PC-9 (cell line): ENCODE measurements at places on chromosomes 12 and 14. TPM values are rescaled to one million over a fixed set of nuclear protein-coding genes. Genes with fewer than 3 reads are reported as not detected.

DNA sequence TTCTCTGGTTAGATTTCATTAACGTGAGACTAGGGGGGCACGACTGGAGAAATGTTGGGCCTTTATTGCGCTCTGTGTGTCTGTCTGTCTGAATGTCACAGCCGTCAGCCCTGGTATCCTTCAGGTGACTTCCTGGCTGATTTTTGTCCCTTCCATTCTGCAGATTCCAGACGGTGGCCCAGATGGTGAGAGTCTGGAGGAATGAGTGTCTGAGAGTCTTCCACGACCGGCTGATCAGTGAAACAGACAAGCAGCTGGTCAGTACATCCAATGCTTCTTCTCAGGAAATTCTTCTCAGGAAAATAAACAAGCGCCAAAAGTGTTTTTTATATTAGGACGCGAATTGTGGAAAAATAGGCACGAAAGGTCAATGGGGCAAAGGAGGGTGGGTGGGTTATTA, 93.5 kb downstream of the CCDC92 start:
- DNase-seq: no peak

DNA sequence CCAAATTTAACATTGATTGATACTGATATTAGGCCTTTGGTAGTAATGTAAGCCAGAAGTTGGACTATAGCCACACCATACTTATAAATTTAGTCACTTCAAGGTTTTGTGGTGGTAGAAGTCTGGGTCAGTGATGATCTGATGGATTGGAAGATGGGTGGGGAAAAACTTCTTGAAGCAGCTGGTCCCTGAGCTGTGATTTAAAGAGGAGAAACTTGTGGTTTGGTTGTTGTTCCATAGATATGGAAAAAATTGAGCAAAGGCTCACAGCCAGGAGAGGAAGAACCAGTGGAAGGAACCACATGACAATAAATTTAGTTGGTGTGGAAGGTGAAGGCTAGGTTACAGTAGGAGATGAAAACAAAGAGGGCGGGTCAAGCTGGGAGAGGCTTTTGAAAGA, 26.1 kb downstream of the PTHLH start:
- DNase-seq: no peak

GRCh38 chr12:116882742-116883141, 1.5 kb upstream of the HRK start:
- DNase-seq: no peak

DNA sequence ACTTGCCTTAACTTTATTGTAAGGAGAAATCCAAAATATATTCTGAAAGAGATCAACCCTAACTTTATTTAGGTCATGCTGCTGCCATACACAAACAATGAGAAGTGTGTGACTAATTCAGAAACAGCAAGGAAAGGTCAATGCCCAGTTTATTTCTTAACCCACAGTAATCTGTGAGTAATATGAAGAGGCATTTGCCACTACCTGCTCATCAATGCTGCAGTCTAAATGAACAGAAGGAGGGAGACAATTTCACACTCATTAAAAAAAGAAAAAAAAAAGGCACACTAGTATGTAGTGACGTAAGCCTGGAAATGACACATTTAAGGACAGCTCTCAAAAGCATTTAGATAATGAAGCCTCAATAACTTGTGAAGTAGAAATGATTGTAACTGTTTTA, 90.5 kb upstream of the FOXN3 start:
- DNase-seq: no peak

- DNase-seq: no peak
These were observed 855.6 kb upstream of the TMEM132C start for GRCh38 chr12:127411166-127411915.

DNA sequence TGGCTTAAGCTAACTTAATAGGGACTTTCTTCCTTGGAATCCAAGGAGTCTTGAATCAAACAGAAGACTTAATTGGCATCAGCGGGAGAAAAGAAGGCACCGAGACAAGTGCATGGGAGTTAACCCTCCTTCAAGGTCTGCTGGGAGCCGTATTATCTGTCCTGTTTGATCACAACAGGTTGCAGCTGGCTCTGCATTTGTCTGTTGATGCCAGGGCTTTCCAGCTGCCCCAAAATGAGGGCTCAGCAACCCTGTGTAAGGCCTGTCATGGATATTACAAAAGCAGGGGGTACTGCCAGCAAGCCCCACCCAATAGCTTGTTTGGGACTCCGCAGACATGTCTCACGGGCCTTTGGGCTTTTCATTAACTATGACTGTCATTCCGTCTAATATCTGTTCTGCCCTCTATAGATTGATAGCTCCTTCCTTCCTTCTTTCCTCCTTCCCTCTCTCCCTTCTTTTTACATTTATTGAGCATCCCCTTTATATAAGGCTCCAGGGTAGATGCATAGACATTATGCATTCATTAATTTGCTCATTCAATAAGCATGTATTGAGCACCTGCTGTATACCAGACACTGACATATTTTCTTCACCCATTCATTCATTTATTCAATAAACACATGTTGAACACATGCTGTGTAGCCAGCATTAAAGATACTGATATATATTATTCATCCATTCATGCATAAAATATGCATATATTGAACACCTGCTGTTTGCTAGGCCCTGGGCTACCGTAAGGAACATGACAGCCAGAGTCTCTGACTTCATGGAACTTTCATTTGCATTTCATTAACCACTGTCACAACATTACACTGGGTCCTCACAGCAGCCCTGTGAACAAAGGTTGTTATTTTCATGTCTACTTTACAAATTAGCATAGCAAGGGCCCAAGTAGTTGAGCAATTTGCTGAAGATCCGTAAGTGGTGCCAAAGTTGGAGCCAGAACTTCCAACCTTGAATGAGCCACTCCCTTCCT, 56.2 kb downstream of the SVOP start:
- no peak for DNase-seq

DNA sequence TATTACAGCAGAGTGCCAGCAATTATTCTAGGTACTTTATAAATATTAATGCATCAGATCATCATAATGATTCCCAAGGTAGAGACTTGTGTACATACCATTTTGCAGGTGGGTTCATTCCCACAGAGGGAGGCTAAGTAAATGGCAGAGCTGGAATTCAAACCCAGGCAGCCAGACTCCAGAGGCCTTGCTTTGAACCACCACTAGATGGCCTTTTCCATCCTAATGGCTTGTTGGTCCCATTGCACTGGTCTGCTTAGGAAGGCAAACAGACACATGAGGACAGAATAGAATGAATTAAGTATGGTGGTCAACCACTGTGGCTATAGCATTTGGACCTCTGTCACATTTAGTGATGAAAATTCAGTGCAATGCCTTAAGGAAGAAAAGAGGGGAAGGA, 158.7 kb downstream of the METTL25 start:
- no peak for DNase-seq

GRCh38 chr12:24470050-24470449, 478.9 kb downstream of the BCAT1 start:
- DNase-seq: no peak

- DNase-seq: no peak
These were observed 28.3 kb downstream of the PUS7L start for GRCh38 chr12:43730283-43730682.

GRCh38 chr12:99915251-99916082, 69.3 kb downstream of the ANKS1B start:
- no peak for DNase-seq

GRCh38 chr14:94313991-94314655, 9.0 kb downstream of the SERPINA6 start:
- no peak for DNase-seq

GRCh38 chr12:122106843-122107242, 28.3 kb downstream of the MLXIP start:
- DNase-seq: no peak

- no peak for DNase-seq
These were observed 1196.5 kb downstream of the GALC start for GRCh38 chr14:86796221-86797074.

DNA sequence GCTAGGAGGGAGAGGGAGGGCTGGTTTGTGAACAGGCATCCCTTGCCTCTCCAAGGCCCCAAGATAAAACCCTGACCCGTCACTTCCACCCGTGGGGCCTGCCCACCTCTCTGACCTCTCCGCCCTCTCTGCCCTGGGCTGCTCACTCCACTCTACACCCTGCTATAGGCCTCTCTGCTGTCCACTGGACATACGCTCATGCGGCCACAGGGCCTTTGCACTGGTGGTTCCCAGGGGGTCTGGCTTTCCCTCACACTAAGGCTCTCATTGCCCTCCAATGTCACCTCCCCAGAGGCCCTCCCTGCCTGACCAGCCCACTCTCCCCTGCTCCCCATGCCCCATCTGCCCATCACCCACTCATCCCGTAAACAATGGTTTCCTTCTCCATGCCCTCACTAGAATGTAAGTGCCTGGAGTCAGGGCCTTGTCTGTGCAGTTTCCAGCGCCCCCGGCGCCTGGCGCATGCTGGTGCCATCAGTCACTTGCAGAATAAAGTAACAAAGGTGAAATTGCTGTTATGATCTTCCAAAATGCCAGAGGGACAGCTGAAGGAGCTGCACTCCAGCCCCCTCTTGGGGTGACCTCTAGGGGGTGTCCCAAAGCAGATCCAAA, 73.6 kb downstream of the RFLNA start:
- no peak for DNase-seq

DNA sequence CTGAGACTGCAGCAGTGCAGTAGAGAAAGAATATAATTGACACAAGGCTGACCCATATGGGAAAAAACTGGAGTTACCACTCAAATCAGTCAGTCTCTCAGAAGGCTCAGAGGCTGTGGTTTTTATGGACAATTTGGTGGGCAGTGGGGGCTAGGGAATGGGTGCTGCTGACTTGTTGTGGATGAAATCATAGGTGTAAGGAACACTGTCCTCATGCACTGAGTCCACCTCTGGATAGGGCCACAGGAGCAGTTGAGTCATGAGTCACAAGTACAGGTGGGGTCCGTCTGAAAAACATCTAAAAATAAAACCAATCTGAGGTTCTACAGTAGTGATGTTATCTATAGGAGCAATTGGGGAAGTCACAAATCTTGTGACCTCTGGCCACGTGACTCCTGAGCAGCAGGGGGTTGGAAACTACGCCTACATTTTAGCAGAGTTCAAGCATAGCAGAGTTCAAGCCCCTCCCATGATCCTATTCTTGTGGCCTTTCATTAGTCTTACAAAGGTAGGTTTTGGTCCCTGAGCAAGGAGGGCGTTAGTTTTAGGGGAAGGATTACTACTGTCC, 18.1 kb upstream of the SGPP1 start:
- DNase-seq: no peak

GRCh38 chr14:55153951-55154350, 24.9 kb downstream of the LGALS3 start:
- DNase-seq: no peak

- no peak for DNase-seq
These were observed 62.3 kb downstream of the UNC79 start for GRCh38 chr14:93493054-93493453.

DNA sequence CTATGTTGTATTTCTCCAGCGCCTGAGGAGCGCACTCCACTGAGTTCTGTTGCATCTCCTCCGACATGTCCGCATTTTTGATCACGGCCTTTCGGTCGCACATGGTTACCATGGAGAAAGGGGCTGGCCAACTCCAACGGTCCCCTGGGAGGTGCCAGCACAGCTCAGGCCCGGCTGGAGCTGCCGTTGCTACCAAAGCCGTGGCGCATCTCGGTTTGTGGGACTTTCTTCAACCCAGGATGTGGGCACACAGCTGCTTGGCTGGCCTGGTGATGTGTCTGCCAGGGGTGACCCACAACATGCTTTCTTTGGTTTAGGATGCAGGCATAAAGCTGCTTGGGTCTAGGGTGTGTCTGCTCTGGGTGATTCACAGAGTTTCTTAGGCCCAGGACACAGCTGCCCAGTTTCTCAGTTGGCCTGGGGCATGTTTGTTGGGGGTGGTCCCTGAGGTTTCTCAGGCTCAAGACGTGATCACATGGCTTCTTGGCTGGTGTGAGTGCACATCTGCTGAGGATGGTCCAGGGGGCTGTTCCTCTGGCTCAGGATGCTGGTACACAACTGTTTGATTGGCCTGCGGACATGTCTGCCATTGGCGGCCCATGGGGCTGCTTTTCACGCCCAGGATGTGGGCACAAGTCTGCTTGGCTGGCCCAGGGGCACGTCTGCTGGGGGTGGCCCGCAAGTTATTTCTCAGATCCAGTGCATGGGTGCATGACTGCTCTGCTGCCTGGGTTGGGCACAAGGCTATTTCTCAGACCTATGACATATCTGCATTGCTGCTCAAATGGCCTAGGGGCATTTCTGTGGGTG, 25.9 kb upstream of the GTF2A1 start:
- DNase-seq: no peak

- no peak for DNase-seq
These were observed 158.9 kb upstream of the BTG1 start for GRCh38 chr12:92304371-92305055.

DNA sequence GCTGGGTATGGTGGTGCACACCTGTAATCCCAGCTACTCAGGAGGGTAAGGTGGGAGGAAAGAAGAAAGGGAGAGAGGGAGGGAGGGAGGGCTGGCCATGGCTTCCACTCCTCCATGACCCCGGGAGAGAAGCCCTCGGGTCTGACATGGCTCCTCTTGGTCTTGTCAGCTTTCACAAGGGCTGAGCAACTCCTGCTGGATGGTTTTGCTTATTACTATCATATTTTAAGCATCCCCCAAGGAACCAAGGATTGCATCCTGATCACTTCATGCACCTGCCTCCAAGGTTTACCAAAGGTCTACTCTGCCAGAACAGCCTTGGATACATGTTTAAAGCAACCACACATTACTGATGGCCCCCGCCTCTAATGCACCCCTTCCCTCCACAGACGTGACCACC, 28.0 kb upstream of the NCOR2 start:
- DNase-seq: no peak

- DNase-seq: no peak
These were observed 36.8 kb upstream of the PLEKHG6 start for GRCh38 chr12:6273541-6274230.

The CIDEB gene
- not detected in 2 replicates for total RNA-seq

The ACSS3 gene
- 8.5 and 9.4 TPM in 2 replicates for total RNA-seq

The KRT82 gene
- total RNA-seq: not detected in 2 replicates

The OR6C2 gene
- not detected in 2 replicates for total RNA-seq

The PARP11 gene
- not detected in 2 replicates for total RNA-seq

The APOLD1 gene
- 23.3 and 24.9 TPM in 2 replicates for total RNA-seq

The GPR135 gene
- total RNA-seq: 13.6 and 15.2 TPM in 2 replicates

The TSHR gene
- total RNA-seq: not detected in 2 replicates

The PDE3A gene
- not detected in 2 replicates for total RNA-seq

The RDH16 gene
- total RNA-seq: 0.79 and 0.88 TPM in 2 replicates

The HOXC9 gene
- total RNA-seq: 7.5 and 10.2 TPM in 2 replicates

The IGF1 gene
- not detected in 2 replicates for total RNA-seq

The FOXN4 gene
- total RNA-seq: not detected in 2 replicates

The PPFIA2 gene
- total RNA-seq: not detected in 2 replicates

The TMTC1 gene
- total RNA-seq: 3.1 and 4.8 TPM in 2 replicates

The MORN3 gene
- 1.8 and 2.9 TPM in 2 replicates for total RNA-seq

The CMA1 gene
- total RNA-seq: not detected in 2 replicates

The PARPBP gene
- 12.8 and 16.2 TPM in 2 replicates for total RNA-seq
